ENCODE measurements at places on chromosomes 1 and 21.

- H3K4me1 ChIP-seq, result no peaks in the 10 kb centered on the region
- no peaks in the 10 kb centered on the region for H3K27me3 ChIP-seq
- H3K36me3 ChIP-seq, result no peaks in the 10 kb centered on the region
- H3K4me3 ChIP-seq, result no peak overlapping the region
These were observed 197.6 kb downstream of the SIPA1L2 start for GRCh38 chr1:232432313-232432712.

DNA sequence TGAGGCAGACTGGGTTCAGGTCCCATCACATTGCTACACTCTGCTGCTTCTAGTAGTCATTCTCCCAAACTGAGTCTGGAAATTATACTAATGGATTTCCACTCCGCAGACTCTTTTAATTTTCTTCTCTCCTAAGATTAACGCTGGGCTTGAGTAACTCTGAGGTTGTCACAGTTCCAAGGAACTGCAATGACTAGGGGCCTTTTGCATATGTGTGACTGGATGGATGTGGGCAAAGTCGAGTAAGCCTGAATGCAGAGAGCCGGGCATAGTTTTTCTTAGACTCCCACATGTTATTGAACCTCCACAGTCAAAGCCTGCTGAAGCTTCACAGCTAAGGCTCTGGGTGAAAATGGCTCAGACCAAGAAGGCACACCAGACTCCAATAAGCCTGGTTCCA lies 160.9 kb upstream of the PROX1 start:
- H3K36me3 ChIP-seq, result peaks cover 2% of the 10 kb centered on the region
- H3K27me3 ChIP-seq, result no peaks in the 10 kb centered on the region
- no peaks in the 10 kb centered on the region for H3K4me1 ChIP-seq
- no peak overlapping the region for H3K4me3 ChIP-seq

GRCh38 chr1:178774263-178774662 lies 49.2 kb downstream of the RALGPS2 start:
- H3K36me3 ChIP-seq, result peaks cover 3% of the 10 kb centered on the region
- H3K27me3 ChIP-seq, result no peaks in the 10 kb centered on the region
- no peaks in the 10 kb centered on the region for H3K4me1 ChIP-seq
- no peak overlapping the region for H3K4me3 ChIP-seq

DNA sequence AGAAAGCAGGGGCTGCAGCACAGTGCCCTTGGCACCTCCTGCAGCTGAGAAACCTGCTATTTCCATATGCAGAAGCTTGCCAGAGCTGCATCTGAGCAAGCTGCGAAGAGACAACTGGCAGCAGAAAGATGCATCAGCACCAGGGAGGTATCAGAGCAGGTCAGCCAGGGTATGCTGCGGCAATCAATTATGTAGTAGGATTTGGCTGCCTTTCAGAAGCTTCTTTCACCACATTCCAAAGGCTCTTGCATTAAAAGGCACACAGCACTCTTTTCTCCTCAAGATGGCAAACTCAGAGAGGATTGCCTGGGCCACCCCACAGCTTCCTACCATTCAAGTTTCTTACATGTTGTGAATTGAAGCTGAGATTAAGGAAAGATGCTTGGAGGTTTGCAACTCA lies 47.6 kb upstream of the RAP1A start:
- H3K27me3 ChIP-seq, result no peaks in the 10 kb centered on the region
- H3K4me1 ChIP-seq, result peaks cover 25% of the 10 kb centered on the region
- H3K4me3 ChIP-seq, result no peak overlapping the region
- H3K36me3 ChIP-seq, result no peaks in the 10 kb centered on the region
